ENCODE measurements at places on chromosomes 11 and 22.

- no peaks in the 10 kb centered on the region for H3K27me3 ChIP-seq
- H3K36me3 ChIP-seq, result no peaks in the 10 kb centered on the region
- no peak for DNase-seq
- H3K4me3 ChIP-seq, result no peak overlapping the region
- H3K4me1 ChIP-seq, result no peaks in the 10 kb centered on the region
Measured at GRCh38 chr11:88402784-88403183, 65.2 kb upstream of the CTSC start.

DNA sequence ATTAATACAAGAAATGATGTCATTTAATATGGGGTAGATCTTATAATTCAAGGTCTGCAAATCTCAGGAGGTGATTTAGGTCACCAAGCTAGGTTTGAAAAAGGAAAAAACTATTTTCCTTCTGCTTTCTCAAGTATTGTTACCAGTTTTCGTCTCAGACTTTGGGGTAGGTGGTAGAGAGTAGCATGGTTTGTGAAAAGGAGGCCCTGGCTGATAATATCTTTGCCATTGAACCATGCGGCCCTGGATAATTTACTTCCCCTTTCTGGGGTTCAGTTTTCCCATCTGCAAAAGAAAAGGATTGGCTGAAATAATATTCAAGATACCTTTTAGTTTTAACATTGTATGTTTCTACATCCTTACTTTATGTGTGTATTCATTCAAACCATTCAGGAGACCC is 92.1 kb downstream of the WNT11 start:
- no peaks in the 10 kb centered on the region for H3K36me3 ChIP-seq
- H3K4me1 ChIP-seq, result peaks cover 1% of the 10 kb centered on the region
- H3K27ac ChIP-seq, result no peak overlapping the region
- H3K27me3 ChIP-seq, result no peaks in the 10 kb centered on the region

DNA sequence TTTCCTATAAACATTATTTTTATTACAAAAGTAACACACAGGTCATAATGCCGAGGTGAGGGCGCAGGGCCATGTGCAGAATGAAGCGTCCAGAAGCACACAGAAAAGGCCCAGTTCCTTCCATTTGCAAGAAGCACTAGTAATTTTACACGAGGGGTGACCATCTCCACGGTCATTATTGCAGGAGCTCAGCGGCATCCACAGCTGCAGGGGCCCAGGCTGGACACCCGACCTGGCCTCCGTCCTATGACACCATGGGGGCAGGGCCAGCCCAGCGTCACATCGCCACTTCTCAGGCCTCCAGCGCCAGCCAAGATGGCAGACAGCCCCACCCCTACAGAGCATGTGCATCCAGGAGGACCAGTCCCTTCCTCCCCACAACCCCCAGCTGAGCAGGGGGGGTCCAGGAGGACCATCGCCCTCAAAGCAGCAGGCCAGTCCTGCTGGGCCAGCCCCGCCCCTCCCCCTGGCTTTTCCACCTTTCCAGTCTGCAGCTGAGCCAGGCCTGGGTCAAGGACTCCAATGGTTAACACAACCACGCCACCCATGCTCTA is 3.5 kb downstream of the IGF2 start:
- peaks cover 19% of the 10 kb centered on the region for H3K27me3 ChIP-seq
- H3K36me3 ChIP-seq, result no peaks in the 10 kb centered on the region
- no peak overlapping the region for H3K27ac ChIP-seq
- no peak for DNase-seq

DNA sequence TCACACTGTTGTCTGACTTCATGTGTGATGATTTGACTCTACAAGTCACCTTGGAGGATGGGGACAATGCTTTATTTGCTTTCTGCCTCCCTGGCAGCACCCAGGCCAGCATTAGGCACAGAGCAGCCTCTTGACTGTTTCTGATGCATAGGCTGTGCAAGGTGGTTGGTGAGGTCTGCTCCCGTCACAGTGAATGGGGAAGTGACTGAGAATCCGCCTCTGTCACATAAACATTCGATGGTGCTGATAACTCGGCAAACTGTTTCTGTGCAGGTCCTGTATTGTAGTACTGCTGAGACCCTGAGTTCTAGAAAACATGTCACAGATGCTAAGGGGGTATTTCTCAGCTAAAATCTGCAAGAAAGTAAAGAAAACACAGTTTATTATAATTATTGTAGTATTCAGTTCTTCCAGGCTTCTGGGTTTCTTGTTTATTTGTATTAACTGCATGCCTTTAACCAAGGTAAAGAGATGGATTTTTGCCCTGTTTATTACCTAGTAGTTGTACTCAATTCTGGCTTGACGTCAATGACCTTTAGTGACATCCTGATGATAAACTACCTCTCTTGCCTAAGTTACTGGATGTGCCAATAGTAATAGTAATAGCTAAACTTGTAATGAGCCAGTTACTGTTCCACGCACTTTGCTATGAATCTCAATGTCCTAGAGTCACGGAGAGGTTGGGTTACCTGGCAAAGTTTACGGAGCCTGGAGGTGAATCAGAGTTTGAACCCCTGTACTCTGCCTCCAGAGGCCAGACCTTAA is 24.8 kb upstream of the RCN1 start:
- no peaks in the 10 kb centered on the region for H3K27me3 ChIP-seq
- no peaks in the 10 kb centered on the region for H3K36me3 ChIP-seq
- no peak for DNase-seq

DNA sequence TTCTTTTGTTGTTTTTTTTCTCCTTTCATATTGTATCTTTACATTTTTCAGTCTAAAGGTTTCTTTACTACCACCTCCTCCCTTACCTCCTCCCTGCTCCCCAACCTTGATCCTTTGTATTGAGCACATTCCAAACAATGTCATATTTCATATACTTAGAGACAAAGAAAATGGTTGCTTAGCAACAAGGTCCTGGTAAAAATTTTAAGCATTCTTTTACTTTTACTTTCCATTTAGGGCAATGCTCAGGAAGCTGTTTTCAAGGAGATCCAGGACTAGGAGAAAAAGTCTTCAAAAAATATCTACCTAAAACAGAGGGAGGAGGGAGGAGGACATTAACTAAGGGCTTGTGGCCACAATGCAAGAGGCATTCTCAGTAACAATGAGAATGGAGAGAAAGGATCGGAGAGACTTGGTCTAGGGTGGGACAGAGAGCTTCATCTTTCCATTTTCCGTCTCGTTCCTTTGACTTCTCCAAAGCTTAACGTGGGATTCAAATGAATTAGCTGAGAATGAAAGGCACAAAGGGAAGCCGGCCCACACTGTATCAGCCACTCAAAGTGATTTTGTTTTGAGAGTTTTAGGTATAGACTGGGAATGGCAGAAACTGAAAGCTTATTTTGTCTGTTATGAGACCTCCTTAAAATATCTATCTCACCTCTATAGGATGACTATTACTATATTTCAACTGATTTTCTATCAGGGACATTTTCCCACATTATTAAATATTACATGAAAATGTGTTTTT is 455.7 kb downstream of the RAB38 start:
- no peak overlapping the region for H3K27ac ChIP-seq
- H3K4me1 ChIP-seq, result no peaks in the 10 kb centered on the region
- DNase-seq, result no peak
- no peaks in the 10 kb centered on the region for H3K27me3 ChIP-seq
- H3K4me3 ChIP-seq, result no peak overlapping the region
- no peaks in the 10 kb centered on the region for H3K36me3 ChIP-seq

- no peaks in the 10 kb centered on the region for H3K4me1 ChIP-seq
- no peak overlapping the region for H3K4me3 ChIP-seq
- DNase-seq, result no peak
Measured at GRCh38 chr11:134932761-134933160, 520.7 kb upstream of the B3GAT1 start.

DNA sequence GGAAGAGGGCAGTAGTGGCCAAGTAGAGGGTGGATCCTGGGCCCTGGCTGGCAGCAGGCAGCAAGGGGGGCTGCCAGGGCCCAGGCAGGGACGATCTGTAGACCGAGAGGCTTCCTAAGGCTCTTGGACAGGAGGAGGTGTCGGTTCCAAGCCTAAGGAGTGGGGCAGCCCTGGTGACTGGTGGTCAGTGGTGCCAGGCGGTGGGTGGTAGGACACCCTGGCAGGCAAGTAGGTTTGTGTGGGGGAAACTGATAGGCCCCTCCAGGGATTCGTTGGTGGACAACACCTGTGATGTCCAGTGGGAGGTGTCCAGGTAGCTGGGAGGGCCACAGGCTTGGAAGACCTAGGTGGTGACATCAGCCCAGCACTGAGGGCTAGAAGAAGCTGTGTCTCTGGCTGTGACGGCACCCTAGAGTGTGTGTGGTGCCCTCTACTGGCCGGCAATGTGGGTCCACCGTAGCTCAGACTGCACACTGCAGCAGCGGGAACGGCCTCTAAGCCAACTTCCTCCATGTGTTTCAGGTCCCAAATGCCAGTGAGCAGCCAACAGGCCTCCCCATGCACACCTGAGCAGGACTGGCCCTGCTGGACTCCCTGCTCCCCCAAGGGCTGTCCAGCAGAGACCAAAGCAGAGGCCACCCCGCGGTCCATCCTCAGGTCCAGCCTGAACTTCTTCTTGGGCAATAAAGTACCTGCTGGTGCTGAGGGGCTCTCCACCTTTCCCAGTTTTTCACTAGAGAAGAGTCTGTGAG is 9.4 kb upstream of the SAMM50 start:
- H3K27me3 ChIP-seq, result no peaks in the 10 kb centered on the region
- H3K4me3 ChIP-seq, result no peak overlapping the region

DNA sequence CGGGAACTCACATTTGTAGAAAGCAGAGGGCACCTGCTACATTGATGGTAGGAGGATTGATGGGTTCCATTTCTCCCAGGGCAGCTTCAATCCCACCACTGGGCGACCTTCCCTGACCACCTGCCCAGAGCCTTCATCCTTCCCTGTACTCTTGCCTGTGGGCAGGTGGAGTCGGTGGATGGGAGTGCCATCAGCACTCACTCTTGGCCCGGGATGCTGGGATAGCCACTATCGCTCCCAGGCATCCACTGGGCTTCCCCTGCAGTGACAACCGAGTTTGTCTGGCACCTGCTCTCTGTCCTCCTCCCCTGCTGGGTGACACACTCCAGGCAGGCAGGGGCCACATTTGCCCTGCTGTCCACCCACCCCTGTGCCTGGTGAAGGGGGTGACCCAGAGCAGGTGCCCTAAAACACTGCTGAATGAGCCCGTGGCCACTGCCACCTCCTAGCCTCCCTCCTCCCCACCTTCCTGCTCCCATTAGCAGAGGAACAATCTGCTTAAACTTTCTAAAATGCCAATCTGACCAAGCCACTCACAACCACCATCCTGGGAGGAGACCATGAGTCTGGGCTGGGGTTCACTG is 604.7 kb downstream of the TBC1D22A start:
- no peak overlapping the region for H3K4me3 ChIP-seq
- no peaks in the 10 kb centered on the region for H3K27me3 ChIP-seq
- H3K36me3 ChIP-seq, result no peaks in the 10 kb centered on the region
- DNase-seq, result no peak

All from mesendoderm (in vitro differentiated cells).